ENCODE measurements at places on chromosomes 1 and 21.

- no peak for DNase-seq
These were observed 50.9 kb upstream of the PTGS2 start for GRCh38 chr1:186730951-186731729.

DNA sequence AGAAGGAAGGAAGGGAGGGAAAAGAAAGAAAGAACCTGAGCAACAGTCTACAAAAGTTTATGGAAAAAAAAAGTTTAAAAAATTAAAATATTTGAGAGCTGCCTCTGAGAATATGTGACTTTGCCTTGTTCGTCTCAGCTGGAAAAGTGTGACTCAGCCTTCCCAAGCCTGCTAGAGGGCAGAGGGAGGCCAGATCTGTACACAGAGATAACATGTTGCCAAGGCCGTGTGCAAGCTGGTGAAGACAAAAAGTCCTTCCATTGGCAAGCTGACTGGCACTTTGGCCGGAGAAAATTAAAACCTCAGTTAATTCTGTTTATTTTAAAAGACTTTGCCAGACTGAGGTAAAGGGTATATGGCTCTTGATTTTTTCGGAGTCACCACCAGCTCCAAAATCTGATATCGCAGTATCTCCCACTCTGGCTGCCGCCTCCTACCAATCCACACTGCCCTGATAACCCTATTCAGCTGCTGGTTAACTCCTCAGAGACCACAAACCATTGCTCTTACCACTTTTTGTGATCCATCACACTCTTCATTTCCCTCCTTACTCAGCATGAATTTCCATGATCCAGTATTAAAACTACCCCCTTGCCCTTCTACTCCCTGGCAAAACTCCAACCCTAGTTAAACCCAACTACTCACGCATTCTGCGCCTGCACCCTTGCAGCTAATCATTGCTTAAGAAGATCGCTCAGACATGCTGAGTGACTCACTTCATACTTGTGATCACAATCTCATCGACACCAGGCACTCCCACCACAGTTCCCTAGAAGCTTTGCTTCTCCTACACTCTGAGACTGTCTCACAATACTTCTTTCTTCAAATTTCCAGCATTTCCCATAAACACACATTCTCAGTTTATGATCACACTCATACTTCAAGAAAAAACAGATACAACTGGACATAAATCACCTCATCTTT lies 5.7 kb upstream of the PPP1R15B start:
- peak; percentile 31 for DNase-seq

DNA sequence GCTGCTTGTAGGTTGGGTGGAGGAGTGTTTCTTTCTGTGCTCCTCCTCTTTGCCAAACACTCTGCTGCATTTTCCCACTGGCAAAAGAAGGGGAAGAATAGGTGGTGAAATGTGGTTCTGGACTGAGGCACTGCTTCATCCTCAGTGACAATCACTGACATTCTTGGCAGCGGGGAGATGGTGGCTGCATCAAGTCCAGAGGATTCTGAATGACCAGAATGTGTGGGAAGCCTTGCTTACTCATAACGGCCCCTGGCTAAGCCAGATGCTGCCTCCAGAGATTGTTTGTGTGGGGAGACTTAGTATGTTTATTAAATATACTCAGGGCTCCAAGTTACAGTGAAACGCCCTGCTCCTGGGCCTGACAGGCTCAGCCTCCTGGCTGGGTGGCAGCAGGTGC lies 160.3 kb downstream of the CACNA1E start:
- DNase-seq, result no peak

DNA sequence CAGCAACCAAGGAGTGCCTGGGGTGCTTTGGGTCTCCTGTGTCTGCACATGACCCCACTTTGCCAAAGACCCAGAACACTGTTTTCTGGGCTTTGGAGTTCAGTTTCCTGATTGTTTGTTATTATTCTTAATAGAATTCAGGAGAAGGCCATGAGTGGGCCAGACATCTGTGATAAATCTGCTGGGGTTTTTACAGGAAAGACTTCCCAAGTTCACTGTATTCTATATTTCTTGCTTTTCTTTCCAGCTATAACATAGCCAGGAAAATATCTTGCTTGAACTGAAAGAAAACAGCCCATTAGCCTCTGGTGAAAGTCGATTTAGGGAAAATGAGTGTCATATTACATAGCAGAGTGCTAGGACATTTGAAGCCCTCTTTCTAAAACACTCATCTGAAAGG lies 345.1 kb upstream of the USP24 start:
- DNase-seq, result no peak

DNA sequence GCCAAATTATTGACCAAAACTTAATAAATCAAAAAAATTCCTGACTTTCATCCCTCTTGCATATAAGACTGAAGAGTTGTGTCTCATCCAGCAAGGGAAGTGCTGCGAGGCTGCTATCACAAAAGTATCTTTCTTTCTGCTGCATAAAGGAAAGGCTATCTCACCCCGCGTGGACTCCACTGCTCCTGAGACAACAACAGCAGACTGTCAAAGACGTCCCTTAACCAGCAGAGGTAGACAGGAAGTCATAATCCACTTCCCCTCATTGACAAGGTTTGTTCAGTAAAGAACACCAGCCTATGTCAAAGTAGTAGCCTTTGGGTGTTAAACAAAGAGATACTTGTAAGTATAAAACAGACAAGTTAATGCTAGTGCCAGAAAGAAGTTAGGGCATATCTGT lies 29.4 kb downstream of the VPS26C start:
- DNase-seq, result no peak

DNA sequence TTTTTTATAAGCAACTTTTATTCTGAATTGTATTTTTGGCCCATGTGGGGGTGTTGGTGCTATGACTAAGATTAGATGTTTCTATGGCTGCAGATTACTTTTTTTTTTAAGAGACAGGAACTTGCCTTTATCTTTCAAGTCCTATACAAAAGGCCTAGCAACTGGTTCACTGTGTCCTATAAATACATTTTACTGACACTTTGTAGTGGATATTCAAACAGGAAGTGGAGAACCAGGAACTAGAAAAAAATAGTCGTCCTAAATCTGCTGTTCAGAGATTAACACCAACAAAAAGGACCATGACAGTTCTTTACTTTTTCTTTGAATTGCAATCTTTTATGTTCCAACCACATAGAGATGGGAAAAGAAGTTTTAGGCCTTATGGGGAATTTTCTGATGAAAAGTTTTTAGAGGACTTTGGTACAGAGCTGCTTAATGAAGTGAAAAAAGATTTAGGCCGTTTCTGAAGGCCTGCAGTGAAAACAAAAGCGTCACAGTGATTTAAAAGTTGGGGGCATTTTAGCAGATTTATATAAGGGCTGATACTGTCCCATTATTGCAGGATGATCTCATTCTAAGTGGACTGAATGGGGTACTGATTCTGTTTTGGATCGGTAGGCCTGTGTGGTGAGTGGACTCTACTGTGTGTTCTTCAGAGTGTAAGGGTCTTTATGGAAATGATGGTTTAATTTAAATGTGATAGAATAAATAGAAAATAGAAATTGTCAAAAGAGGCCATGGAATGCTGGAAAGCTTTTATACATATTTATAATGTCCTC lies 136.4 kb upstream of the DEPDC1 start:
- no peak for DNase-seq

Measured in activated CD4-positive, alpha-beta T cell treated with anti-CD3 and anti-CD28 coated beads, Interleukin-2, Interleukin-4, amounts not matched to agents 100 ng/mL and 50 ng/mL, durations not matched to agents 16 hours and 8 hours (primary cell).